Body of pancreas (tissue), 4 donors: ENCODE measurements at places on chromosomes 2 and 18. TPM values are rescaled to one million over a fixed set of nuclear protein-coding genes. Genes with fewer than 3 reads are reported as not detected.

The NMS gene
- not detected for total RNA-seq

The ZBTB7C gene
- total RNA-seq, result 1.3 TPM

DNA sequence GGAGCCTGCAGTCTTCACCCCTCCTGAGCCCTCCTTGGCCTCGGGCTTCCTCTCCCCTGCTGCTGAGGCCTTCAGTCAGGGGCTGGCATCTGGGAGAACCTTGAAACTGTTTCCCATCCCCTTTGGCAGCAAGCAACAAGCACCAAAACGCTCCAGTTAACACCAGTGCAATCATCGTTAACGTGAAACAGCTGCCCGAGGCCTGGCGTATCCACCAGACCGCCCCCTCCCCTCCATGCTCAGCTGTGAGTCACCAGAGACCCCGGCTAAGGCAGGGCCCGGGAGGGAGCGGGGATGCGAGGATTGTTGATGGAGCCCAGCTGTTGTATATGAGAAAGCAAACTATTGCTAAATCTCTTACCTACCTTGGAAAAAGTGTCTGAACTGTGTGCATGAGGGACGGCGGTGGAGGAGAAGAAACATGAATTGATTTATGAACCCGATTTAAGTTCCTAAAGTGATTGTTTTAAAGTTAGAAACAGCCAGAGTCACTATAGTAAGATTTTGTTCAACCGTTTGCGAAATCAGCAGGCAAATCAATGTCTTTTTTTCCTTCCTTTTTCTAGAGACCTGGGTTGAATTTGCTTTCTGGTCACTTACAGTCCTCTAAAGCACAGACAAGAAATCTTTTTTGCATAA lies 5.2 kb downstream of the ZFP36L2 start:
- peaks cover 58% of the 10 kb centered on the region for H3K4me1 ChIP-seq
- no peak overlapping the region for H3K4me3 ChIP-seq
- no peaks in the 10 kb centered on the region for H3K36me3 ChIP-seq
- peak; percentile 60 for DNase-seq

The NCKAP5 gene
- 0.78 TPM for total RNA-seq

- no peaks in the 10 kb centered on the region for H3K4me1 ChIP-seq
- H3K27me3 ChIP-seq, result no peaks in the 10 kb centered on the region
- no peaks in the 10 kb centered on the region for H3K36me3 ChIP-seq
- DNase-seq, result no peak
- H3K4me3 ChIP-seq, result no peak overlapping the region
These were observed 73.5 kb downstream of the GALNT3 start for GRCh38 chr2:165720511-165720910.

The GAD1 gene
- not detected for total RNA-seq

The CHST9 gene
- 4.3 TPM for total RNA-seq

DNA sequence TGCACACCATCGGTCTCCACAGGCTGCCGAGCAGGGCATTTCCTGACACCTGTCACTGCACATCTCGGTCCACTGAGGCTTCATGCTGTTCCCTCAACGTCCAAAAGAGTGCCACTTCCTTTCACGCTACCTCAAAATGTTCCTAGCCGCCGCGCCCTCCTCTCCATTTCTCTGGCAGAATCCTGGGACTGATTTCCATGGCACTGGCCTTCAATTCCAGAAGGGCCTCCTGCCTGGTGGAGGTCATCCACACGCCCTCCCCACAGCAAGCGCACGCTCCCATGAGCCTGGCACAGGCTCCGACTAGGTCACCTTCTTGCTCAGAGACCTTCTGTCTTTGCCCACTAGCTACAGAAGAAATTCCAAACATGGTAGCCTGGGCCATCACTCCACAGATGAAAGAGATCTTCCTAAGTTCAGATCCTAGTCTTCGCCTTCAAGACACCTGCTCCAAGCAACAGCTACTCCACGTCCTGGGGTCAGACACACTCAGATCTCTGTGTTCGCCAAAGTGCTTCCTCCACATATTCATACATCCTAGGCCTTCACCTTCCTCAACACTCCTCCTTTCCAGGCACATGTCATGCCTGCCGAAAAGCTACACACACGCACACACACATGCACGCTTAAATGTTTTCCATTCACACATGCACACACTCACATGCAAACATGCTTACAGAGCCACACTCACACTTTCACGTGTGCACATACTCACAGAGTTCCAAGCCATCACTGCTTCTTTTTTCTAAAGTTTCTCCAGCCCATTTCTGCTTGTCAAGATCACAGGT lies 94.0 kb downstream of the PXDN start:
- H3K4me1 ChIP-seq, result no peaks in the 10 kb centered on the region
- no peak overlapping the region for H3K4me3 ChIP-seq
- no peak overlapping the region for H3K27ac ChIP-seq
- no peaks in the 10 kb centered on the region for H3K27me3 ChIP-seq
- DNase-seq, result no peak

- no peak overlapping the region for H3K27ac ChIP-seq
- no peaks in the 10 kb centered on the region for H3K4me1 ChIP-seq
- DNase-seq, result no peak
These were observed 16.6 kb upstream of the HRH4 start for GRCh38 chr18:24443870-24444269.

DNA sequence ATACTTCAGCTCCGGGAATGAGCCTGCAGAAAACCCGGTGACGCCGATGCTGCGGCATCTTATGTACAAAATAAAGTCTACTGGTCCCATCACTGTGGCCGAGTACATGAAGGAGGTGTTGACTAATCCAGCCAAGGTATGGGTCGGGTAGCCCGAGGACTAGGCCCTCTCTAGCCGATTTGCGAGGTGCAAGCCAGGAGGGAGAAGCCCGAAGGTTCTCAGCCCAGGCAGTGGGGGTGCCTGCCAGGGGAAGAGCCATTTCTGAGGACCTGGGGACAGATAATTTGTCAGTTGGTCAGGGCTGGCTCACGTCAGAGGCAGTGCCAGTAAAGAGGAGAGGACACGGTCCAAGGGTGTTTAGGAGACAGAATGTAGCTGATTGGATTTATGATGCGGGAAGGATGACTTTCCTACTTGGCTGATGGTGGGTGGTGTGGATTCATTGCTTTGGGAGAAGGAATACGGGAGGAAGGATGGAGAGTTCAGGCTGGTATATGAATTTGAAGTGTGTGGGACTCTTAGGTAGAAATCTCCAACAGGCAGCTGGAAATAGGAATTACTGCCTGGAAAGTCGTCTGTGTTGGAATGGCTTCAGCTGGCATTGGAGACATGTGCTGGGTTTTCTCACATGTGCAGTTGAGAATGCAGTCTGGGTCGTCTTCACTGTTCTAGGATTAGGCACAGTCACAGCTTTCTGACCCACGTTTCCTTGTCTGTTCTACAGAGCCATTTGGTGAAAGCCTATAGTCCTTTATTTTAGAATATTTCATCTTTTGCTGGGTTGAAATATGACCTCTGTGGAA lies 874 bp downstream of the NDUFAF7 start:
- H3K36me3 ChIP-seq, result peaks cover 5% of the 10 kb centered on the region
- peak overlapping the region; percentile 92 for H3K27ac ChIP-seq
- DNase-seq, result peak; percentile 15
- H3K4me3 ChIP-seq, result peak overlapping the region; percentile 78
- peaks cover 24% of the 10 kb centered on the region for H3K4me1 ChIP-seq

The CENPA gene
- not detected for total RNA-seq

GRCh38 chr2:177164584-177165052 lies 48.0 kb upstream of the HNRNPA3 start:
- H3K4me1 ChIP-seq, result peaks cover 18% of the 10 kb centered on the region
- no peaks in the 10 kb centered on the region for H3K36me3 ChIP-seq
- peak overlapping the region; percentile 77 for H3K27ac ChIP-seq

DNA sequence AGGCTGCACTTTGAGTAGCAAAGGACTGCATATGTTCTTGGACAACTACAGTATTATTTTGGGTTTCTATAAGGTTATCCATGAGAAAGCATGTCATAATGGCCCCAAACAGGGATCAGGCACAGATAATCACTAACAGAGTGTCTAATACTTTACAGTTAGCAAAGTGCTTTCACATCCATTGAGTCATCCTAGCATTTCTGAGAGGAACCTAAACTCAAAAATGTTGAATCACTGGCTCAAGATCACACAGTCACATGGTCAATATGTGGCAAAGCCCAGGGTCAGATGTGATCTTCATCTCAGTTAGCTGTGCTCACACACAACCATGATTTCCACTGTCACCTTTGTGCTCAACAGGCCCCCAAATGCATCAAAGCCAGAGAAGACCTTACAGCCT lies 156.1 kb upstream of the VRK2 start:
- no peaks in the 10 kb centered on the region for H3K4me1 ChIP-seq
- no peaks in the 10 kb centered on the region for H3K27me3 ChIP-seq
- DNase-seq, result no peak
- no peak overlapping the region for H3K27ac ChIP-seq
- H3K4me3 ChIP-seq, result no peak overlapping the region
- no peaks in the 10 kb centered on the region for H3K36me3 ChIP-seq

The YPEL5 gene
- total RNA-seq, result 29.3 TPM

DNA sequence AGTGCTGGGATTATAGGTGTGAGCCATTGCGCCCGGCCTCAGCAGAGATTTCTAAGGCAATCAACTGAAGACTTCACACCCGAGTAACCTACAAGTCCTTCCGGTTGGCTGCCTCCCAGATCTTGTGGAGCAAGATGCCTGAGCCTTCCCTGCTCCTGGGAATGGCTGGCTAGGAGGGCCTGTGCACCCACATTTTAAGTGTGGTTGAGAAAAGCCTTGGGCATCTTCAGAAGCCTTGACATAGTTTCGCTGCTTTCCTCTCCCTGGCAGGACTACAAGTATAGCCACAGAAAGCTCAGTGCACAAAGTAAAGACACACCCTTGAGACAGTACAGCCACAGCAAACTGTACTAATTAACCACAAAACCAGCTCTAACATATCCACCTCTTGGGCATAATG lies 35.2 kb downstream of the E2F6 start:
- no peaks in the 10 kb centered on the region for H3K27me3 ChIP-seq
- H3K27ac ChIP-seq, result no peak overlapping the region
- DNase-seq, result no peak
- no peaks in the 10 kb centered on the region for H3K36me3 ChIP-seq
- no peaks in the 10 kb centered on the region for H3K4me1 ChIP-seq

The TEX44 gene
- total RNA-seq, result not detected

GRCh38 chr2:24925815-24926214 lies 5.8 kb upstream of the ADCY3 start:
- H3K36me3 ChIP-seq, result no peaks in the 10 kb centered on the region
- no peaks in the 10 kb centered on the region for H3K27me3 ChIP-seq
- H3K4me1 ChIP-seq, result peaks cover 3% of the 10 kb centered on the region
- no peak overlapping the region for H3K27ac ChIP-seq

DNA sequence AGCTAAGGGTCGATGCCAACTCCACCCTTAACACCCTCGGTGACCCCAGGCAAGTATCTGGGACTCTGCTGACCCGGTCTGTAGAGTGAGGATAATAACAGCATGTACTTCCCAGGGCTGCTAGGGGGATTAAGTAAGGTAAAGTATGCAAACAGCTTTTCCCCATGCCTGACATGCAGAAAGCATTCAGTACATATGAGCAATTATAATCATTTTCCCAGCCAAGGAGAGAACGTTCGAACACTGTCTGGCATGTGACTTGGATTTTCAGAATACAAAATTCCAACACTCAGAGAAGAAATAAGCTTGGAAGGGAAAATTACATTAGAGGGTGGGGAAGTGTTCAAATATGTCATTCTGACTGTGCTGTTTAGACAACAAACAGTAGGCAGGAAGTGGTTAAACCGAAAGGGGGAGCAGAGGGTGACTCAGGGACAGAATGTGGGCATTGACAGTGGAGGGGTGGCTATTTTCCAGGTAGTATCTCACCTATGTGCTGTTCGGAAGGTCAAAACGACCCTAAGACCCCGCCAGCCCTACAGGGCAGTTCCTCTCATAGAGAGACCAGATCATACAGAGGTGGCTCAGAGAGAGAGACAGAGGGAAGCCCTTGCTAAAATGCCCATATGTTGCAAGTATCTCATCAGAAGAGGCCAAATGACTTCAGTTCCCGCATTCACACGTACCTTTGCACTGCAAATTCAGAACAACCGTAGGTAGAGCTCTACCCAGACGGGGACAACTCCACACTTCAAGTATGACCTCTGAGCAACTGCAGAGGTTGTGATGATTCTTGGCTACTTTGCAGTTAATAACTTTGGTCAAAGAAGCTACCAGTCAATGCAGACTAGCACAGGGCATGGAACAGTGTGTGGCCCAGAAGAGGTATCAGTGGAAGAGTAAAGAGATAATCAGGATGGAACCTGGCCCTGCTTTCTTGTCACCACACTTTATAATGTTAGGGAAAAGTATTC lies 14.8 kb downstream of the ASPRV1 start:
- H3K27ac ChIP-seq, result no peak overlapping the region
- H3K36me3 ChIP-seq, result no peaks in the 10 kb centered on the region
- DNase-seq, result no peak
- H3K4me3 ChIP-seq, result no peak overlapping the region
- H3K4me1 ChIP-seq, result no peaks in the 10 kb centered on the region
- H3K27me3 ChIP-seq, result no peaks in the 10 kb centered on the region

DNA sequence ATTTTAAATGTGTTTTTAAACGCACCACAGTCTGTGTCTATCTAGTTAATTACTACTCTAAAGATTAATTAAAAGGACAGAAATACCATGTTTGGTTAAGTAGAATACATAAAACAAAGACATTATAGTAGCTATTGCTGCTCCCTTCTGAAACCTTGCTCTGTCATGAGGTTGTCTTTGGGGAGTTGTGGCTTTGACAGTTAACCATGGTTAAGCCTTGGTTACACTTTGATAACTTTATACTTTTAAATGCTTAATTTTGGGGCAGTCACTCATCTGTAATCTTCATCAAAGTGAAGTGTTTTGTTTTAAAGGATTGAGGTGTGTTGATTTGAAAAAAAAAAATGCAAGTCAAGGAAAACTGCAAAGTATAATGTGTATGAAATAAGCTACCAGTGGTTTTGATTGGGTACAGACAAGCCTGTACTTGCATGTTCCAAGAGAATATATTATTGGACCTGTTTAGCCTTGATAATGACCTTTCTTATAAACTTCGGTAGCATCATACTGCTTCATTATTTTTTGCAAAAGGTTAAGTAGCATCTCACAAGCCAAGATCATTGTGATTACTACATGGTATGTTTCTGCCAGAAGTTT lies 29.8 kb upstream of the TBR1 start:
- no peak overlapping the region for H3K4me3 ChIP-seq
- H3K36me3 ChIP-seq, result no peaks in the 10 kb centered on the region
- no peaks in the 10 kb centered on the region for H3K4me1 ChIP-seq
- no peak overlapping the region for H3K27ac ChIP-seq

DNA sequence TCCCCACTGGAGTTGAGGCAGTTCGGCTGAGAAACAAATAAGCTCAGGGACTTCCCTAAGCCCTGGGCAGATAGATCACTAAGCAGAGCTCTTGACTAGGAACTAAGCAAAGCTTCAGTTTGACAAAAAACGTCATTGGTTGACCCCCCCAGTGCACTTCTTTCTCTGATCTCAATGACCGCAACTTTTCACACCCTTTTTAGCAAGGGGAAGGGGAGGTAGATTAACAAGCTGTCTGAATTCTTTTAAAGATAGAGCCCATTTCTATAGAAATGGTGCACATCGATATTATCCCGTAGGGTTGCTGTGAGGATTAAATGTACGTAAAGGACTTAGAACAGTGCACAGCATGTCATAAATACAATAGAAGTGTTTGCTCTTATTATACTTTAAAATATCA lies 42.5 kb downstream of the PIEZO2 start:
- no peak for DNase-seq
- no peak overlapping the region for H3K4me3 ChIP-seq
- H3K27ac ChIP-seq, result no peak overlapping the region

- no peaks in the 10 kb centered on the region for H3K36me3 ChIP-seq
- peaks cover 8% of the 10 kb centered on the region for H3K4me1 ChIP-seq
- DNase-seq, result no peak
- no peaks in the 10 kb centered on the region for H3K27me3 ChIP-seq
- no peak overlapping the region for H3K4me3 ChIP-seq
These were observed 45.3 kb downstream of the KLHL29 start for GRCh38 chr2:23430263-23430662.

The ASB18 gene
- not detected for total RNA-seq

GRCh38 chr2:20348542-20348941 lies 2.1 kb downstream of the PUM2 start:
- no peak overlapping the region for H3K27ac ChIP-seq
- peak; percentile 23 for DNase-seq
- H3K36me3 ChIP-seq, result no peaks in the 10 kb centered on the region
- H3K4me1 ChIP-seq, result peaks cover 57% of the 10 kb centered on the region
- no peaks in the 10 kb centered on the region for H3K27me3 ChIP-seq
